ENCODE measurements at places on chromosomes 3 and 15. TPM values are rescaled to one million over a fixed set of nuclear protein-coding genes. Genes with fewer than 3 reads are reported as not detected.

ALDH1A2 gene
- total RNA-seq: 16.5 TPM

FAH gene
- total RNA-seq: 108 TPM

RTP1 gene
- not detected for total RNA-seq

STRIT1 gene
- not detected for total RNA-seq

PXYLP1 gene
- 10.5 TPM for total RNA-seq

VIPR1 gene
- total RNA-seq: 94.6 TPM

SI gene
- not detected for total RNA-seq

ASB14 gene
- total RNA-seq: not detected

PLXND1 gene
- total RNA-seq: 195 TPM

FANCD2 gene
- 12.2 TPM for total RNA-seq

ZPLD1 gene
- not detected for total RNA-seq

ILDR1 gene
- total RNA-seq: 0.17 TPM

GPR62 gene
- 0.94 TPM for total RNA-seq

ZMYND10 gene
- total RNA-seq: 1.5 TPM

SHISA5 gene
- 85.5 TPM for total RNA-seq

CALML4 gene
- 5.7 TPM for total RNA-seq

PRSS50 gene
- total RNA-seq: not detected

IGDCC3 gene
- not detected for total RNA-seq

Measured in subcutaneous adipose tissue (tissue), 4 donors.